ENCODE measurements at places on chromosomes 11 and 22. TPM values are rescaled to one million over a fixed set of nuclear protein-coding genes. Genes with fewer than 3 reads are reported as not detected.

DNA sequence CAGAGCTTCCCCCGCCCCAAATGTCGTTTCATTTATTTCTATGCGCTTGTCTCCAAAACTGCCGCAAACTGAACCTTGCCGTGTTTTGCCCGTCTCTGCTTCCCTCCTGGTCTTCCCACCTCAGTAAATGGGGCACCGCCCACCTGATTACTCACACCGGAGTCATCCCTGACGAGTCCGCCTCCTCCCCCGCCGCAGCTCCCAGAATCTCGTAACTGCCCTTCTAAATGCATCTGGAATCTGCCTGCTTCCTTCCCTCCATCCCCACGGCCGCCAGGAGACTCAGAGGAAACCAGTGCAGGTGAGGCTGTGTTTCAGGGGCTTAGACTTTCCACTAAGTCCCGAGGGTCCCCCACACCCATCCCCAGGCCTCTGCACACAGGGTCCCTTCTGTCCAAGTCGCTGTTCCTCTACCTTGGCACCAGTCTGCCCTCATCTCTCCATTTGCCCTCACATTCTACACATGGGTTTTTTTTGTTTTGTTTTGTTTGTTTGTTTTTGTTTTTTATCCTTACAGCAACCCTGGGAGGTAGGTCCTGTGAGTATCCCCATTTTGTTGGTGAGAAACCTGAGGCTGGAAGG, 62.6 kb upstream of the PHF21B start:
- H3K36me3 ChIP-seq: no peaks in the 10 kb centered on the region
- H3K27ac ChIP-seq: no peak overlapping the region
- H3K4me1 ChIP-seq: peaks cover 9% of the 10 kb centered on the region
- peaks cover 34% of the 10 kb centered on the region for H3K27me3 ChIP-seq
- H3K4me3 ChIP-seq: no peak overlapping the region
- peak; percentile 41 for DNase-seq

- H3K27me3 ChIP-seq: peaks cover 16% of the 10 kb centered on the region
- no peak overlapping the region for H3K27ac ChIP-seq
- no peaks in the 10 kb centered on the region for H3K4me1 ChIP-seq
- H3K4me3 ChIP-seq: no peak overlapping the region
Observed at GRCh38 chr11:96486890-96487611, 97.2 kb downstream of the JRKL start.

GRCh38 chr11:14042686-14043465, 80.4 kb downstream of the SPON1 start:
- H3K36me3 ChIP-seq: no peaks in the 10 kb centered on the region
- H3K27ac ChIP-seq: no peak overlapping the region
- no peaks in the 10 kb centered on the region for H3K27me3 ChIP-seq
- no peak for DNase-seq
- H3K4me1 ChIP-seq: no peaks in the 10 kb centered on the region
- H3K4me3 ChIP-seq: no peak overlapping the region

DNA sequence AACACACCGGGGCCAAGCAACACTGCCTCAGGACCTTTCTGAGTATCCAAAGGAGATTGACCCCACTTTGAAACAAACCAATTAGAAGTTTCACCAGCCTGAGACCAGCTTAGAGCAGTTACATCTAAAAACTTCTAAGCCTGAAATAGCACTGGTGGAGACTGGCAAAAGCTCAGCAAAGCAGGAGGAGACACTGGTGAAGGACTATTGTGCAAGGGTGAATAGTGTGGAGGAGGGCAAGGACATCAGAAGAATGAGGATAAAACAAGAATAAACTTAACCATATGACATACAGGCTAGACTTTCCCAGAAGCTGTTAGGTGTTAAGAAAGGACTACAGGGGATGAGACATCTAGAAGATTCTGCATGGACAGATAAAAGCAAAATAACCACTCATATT, 152.4 kb downstream of the FCHSD2 start:
- no peak overlapping the region for H3K4me3 ChIP-seq
- H3K27ac ChIP-seq: no peak overlapping the region
- no peaks in the 10 kb centered on the region for H3K27me3 ChIP-seq
- no peak for DNase-seq
- H3K4me1 ChIP-seq: peaks cover under 1% of the 10 kb centered on the region
- H3K36me3 ChIP-seq: peaks cover 8% of the 10 kb centered on the region

GRCh38 chr11:35288309-35288708, 131.0 kb downstream of the SLC1A2 start:
- H3K27ac ChIP-seq: no peak overlapping the region
- DNase-seq: no peak
- no peaks in the 10 kb centered on the region for H3K36me3 ChIP-seq
- H3K4me1 ChIP-seq: peaks cover 23% of the 10 kb centered on the region
- no peak overlapping the region for H3K4me3 ChIP-seq
- no peaks in the 10 kb centered on the region for H3K27me3 ChIP-seq

DNA sequence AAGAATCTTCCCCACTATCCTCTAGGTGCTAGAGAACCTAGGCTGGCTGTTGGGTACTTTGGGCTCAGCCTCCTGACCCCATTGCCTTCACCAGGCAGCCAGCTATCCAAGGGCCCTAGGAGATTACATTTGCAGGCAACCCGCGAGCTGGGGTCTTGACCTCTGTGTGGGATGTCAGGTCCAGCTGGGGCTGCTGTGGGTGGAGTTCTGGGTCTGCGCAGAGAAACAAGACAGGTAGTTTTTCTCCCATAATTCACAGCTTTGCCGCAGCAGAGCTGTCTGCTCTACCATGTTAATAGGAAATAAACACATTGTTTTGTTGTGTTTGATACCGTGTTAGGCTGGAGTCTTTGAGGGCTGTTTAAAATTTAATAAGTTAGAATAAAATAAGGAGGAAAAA, 142.8 kb upstream of the PLET1 start:
- H3K4me1 ChIP-seq: no peaks in the 10 kb centered on the region
- DNase-seq: no peak
- H3K4me3 ChIP-seq: no peak overlapping the region
- H3K27me3 ChIP-seq: no peaks in the 10 kb centered on the region
- H3K36me3 ChIP-seq: no peaks in the 10 kb centered on the region

DNA sequence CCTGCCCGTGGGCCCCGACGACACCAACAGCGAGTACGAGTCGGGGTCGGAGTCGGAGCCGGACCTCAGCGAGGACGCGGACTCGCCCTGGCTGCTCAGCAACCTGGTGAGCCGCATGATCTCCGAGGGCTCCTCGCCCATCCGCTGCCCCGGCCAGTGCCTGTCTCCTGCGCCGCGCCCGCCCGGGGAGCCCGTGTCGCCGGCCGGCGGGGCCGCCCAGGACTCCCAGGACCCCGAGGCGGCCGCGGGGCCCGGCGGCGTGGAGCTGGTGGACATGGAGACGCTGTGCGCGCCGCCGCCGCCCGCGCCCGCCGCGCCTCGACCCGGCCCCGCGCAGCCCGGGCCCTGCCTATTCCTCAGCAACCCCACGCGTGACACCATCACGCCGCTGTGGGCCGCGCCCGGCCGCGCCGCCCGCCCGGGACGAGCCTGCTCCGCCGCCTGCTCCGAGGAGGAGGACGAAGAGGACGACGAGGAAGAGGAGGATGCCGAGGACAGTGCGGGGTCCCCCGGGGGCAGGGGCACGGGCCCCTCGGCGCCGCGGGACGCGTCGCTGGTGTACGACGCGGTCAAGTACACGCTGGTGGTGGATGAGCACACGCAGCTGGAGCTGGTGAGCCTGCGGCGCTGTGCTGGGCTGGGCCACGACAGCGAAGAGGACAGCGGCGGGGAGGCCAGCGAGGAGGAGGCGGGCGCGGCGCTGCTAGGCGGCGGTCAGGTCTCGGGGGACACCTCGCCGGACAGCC, 3.8 kb downstream of the MAPK8IP2 start:
- H3K36me3 ChIP-seq: no peaks in the 10 kb centered on the region
- no peak overlapping the region for H3K27ac ChIP-seq
- H3K4me1 ChIP-seq: peaks cover 7% of the 10 kb centered on the region
- no peak for DNase-seq
- H3K4me3 ChIP-seq: no peak overlapping the region
- H3K27me3 ChIP-seq: peaks cover 42% of the 10 kb centered on the region

DNA sequence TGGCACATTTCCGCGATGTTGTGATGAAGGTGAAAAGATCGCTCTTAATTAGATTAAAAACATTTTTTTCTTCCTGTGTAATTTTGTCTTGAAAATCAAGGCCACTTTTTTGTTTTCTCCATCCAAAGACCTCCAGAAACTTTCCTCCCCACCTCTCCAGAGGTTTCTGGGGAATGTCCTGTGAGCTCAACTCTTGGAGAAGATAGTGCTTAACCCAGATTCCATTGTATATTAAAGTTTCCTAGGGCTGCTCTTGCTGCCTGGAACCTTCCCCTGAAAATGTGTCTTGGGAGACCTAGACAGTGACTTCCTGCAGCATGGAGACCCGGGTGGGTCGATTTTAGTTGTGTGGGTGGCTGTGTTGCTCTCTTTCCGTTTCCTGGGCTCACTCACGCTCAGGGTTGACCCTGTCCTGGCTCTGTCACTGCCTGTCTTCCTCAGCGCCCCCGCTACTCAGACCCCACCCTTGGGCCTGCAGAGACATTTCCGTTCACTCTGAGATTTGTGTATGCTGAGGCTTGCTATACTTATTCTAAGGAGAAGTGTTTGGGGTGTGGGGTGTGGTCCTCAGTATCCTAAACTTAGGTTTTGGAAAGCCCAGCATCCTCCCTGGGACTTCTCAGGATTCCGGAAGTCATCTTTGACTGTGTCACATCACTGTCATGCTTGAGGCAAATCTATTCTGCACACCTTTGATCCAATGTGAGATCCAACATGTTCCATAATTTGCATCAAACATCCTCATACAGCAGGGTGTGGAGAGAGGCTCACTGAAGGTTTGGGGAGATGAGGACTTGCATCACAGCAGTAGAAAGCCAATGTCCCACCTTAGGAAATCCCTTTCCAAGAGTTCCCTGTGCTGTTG, 47.2 kb downstream of the KCNQ1OT1 start:
- H3K36me3 ChIP-seq: peaks cover 22% of the 10 kb centered on the region
- no peaks in the 10 kb centered on the region for H3K27me3 ChIP-seq
- H3K4me3 ChIP-seq: no peak overlapping the region
- no peak overlapping the region for H3K27ac ChIP-seq
- H3K4me1 ChIP-seq: no peaks in the 10 kb centered on the region

DNA sequence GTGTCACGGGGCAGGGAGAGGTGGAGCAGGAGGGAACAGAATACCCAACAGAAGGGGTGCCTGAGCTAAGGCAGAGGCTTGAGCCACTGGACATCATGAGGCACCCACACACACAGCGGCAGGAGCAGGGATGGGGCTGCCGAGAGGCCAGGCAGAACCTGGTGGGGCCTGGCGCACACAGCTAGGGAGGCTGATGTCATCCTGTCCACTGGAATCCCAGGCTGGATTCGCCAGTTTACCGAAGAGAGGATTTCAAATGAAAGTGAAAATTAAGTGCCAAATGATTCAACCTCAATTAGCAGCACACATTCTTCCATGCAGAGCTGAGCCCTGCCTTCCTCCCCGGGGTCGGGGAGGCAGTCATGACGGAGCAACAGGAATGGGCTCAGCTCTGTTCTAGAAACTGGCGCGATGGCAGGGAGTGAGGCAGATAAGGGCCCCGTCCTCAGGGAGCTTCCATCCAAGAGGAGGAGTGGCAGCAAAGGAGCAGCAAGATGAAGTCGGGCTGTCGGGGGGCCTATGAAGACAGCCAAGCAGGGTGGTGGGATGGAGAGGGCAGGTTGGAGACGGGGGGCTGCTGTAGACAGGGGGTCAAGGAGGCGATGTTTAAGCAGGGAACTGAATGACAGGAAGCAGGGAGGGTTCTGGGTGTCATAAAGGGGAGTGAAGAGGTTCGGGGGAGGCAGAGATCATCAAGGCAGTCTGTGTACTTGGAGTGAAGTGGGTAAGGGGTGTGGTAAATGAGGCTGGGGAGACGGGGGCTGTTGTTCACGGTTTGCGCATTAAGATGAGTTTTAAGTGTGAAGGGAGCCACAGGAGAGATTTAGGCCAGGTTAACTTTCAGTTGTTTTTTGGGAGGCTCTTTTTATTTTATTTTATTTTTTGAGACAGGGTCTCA, 6.4 kb downstream of the RAC2 start:
- H3K36me3 ChIP-seq: peaks cover 93% of the 10 kb centered on the region
- H3K4me3 ChIP-seq: peak overlapping the region; percentile 80
- H3K27ac ChIP-seq: peak overlapping the region; percentile 99

GRCh38 chr22:40220316-40221054, 42.8 kb downstream of the TNRC6B start:
- H3K27ac ChIP-seq: no peak overlapping the region
- DNase-seq: no peak
- H3K4me3 ChIP-seq: no peak overlapping the region
- H3K36me3 ChIP-seq: peaks cover 1% of the 10 kb centered on the region

GRCh38 chr11:27129686-27130085, 89.1 kb downstream of the BBOX1 start:
- no peak overlapping the region for H3K4me3 ChIP-seq
- no peaks in the 10 kb centered on the region for H3K36me3 ChIP-seq
- no peak for DNase-seq
- no peaks in the 10 kb centered on the region for H3K27me3 ChIP-seq
- H3K4me1 ChIP-seq: no peaks in the 10 kb centered on the region

DNA sequence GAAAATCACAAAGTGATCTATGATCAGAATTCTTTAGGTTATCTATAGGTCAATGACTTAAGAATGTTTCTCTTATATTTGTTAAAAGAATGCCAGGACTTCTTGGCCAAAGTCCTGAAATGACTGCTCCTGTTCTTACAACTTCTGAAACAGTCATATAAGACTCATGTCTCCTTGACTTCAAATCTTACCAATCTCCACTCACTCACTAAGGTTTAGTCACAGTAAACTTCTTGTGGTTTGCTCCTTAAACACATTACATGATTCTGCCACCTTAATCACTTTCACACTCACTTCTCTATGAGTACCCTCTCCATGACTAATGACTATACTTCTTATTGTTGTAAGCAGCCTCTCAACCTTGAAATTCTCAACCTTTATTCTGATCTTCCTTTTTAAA, 648.7 kb upstream of the CCDC179 start:
- H3K4me1 ChIP-seq: no peaks in the 10 kb centered on the region
- no peak for DNase-seq
- H3K27ac ChIP-seq: no peak overlapping the region
- H3K27me3 ChIP-seq: no peaks in the 10 kb centered on the region
- H3K4me3 ChIP-seq: no peak overlapping the region

DNA sequence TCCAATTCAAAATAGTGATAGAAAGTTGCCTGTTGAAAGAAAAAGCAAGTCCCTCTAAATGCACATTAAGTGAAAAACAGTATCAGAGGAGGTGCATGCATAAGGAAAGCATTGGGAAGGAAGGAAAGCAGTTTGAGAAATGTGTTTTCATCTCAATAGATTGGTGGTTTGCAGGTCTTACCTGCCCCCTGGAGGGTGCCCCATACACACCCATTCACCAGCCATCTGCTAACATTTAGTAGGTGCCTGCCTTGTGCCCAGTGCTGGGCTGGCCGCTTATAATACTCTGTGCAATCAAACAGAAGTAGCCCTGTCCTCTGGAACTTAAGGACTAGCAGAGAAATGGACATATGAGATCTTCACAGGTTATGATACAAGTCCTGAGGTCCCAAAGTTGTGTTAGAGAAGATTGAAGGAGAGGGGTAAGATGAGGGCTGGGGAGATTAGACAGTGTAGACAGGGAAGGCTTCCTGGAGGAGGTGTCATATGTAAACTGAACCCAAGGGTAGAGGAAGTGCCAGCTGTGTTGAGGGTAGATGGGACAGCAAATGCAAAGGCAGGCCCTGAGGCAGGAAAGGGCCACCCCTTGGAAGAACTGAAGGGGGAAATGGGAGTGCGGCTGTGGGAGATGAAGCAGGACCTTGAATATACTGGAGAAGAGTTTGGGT, 184.2 kb downstream of the MN1 start:
- no peak overlapping the region for H3K27ac ChIP-seq
- H3K36me3 ChIP-seq: no peaks in the 10 kb centered on the region
- no peak overlapping the region for H3K4me3 ChIP-seq
- H3K4me1 ChIP-seq: no peaks in the 10 kb centered on the region

PKDREJ gene
- total RNA-seq: not detected

MYO7A gene
- total RNA-seq: not detected

MYO18B gene
- total RNA-seq: 0.17 TPM

PCSK7 gene
- 97.9 TPM for total RNA-seq

KRTAP5-7 gene
- total RNA-seq: not detected
